Vagina (tissue), 2 donors: ENCODE measurements at places on chromosomes 3 and 15.

- no peak for DNase-seq
These were observed 114.1 kb downstream of the SUCLG2 start for GRCh38 chr3:67540198-67540894.

GRCh38 chr3:70646635-70647034, 334.2 kb upstream of the MDFIC2 start:
- DNase-seq = no peak

DNA sequence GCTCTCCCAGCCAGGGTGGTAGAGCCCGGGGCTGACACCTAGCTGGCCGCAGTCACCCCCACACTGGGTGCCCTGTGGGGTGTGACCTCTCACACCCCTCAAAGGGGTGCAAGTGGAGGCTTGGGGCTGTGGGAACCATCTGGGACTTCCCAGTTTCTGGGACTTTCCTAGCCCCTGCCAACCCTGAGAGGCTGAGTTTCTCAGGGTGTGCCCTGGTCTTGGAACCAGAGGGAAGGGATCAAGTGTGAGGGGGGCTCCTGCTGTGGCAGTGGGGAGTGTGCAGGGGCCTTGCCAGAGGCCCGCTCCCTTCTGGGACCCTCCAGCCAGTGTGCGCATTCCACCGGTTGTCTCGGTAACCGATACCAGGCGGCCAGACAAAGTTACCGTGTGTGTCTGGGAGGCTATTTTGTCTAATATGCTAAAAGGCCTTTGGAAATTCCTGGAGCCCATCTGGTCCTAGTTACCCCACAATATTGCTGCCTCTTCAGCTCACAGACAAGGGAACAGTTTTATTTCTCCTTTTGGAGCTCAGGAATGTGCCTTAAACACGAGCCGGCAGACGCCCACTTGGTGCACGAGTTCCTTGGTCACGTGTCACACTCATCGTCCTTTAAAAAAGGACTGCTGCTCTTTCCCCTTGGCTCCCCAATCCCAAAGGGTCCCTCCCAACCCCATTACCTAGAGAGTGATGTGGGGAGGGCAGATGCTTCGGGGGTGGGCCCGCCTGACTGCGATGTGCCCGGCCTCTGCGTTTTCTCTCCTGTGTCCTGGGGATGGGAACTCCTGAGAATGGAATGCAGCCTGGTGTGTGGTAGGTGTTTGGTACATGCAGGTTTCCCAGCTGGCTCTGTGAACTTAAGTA, 33.2 kb downstream of the HDAC11 start:
- DNase-seq = no peak

DNA sequence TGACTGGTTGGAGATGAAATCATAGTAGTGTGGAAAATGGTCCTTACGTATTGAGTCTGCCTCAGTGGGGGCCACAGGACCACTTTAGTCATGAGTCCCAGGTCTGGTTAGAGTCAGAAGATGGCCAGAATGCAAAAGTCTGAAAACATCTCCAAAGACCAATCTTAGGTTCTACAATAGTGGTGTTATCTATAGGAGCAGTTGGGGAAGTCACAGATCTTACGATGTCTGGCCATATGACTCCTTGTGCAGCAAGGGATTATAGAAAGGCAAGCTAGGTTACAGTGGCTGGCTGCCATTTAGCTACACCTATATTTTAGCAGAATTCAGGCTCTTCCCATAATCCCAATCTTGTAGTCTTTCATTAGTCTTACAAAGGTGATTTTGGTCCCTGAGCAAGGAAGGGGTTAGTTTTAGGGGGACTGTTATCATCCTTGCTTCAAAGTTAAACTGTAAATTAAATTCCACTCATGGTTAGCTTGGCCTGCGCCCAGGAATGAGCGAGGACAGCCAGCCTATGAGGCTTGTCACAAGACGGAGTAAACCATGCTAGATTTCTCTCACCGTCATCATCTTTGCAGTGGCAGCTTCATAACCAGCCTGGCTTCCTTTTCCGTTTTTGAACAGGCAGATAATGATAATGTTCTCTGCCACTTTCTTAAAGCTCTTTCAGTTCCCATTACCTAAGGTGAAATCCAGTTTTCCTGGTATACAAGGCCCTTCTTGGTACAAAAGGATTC, 134.1 kb downstream of the VPS8 start:
- no peak for DNase-seq

- DNase-seq = no peak
These were observed 262.3 kb downstream of the EPHA6 start for GRCh38 chr3:97076673-97077072.

DNA sequence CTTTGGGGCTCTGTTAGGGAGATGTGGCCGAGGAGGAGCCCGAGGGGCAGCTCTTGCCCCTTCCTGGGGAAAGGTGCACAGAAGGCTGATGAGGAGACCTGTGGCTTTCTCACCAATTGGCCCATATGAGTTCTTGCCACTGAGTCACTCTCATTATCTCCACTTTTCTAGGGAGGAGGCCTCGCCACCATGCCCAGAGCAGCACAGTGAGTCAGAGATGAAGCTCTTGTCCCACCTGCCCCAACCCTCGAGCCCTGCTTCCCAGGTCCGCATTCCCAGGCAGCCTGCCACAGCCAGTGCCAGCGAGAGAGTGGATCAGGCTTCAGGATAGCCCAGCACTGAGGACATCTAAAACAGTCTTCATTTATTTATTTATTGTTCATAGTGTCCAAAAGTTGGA, 53.5 kb downstream of the AMOTL2 start:
- no peak for DNase-seq

GRCh38 chr3:9035473-9035872, 72.2 kb upstream of the RAD18 start:
- no peak for DNase-seq

GRCh38 chr3:132660811-132661070, 612 bp downstream of the UBA5 start:
- DNase-seq = no peak

- DNase-seq = no peak
These were observed 32.7 kb downstream of the ARL14 start for GRCh38 chr3:160709477-160710182.

GRCh38 chr3:29478611-29479010, 197.7 kb downstream of the RBMS3 start:
- no peak for DNase-seq

DNA sequence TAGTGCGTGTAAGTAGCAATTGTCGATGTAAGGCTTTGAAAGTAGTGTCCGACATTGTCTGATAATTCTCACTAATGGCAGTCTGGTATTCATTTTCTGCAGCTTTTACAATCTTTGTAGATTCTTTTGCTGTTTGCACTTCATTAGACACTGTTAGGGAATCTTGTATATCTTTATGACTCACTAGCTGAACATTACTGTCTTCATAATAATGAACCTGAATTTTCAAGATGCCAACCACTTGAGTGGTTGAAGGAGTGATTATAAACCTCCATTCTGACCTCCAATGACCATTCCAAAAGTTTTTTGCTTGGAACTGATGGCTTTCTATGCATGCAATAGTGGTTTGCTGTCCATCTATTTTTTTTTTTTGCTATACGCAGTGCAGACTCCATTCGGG, 76.4 kb upstream of the MFGE8 start:
- DNase-seq = no peak

DNA sequence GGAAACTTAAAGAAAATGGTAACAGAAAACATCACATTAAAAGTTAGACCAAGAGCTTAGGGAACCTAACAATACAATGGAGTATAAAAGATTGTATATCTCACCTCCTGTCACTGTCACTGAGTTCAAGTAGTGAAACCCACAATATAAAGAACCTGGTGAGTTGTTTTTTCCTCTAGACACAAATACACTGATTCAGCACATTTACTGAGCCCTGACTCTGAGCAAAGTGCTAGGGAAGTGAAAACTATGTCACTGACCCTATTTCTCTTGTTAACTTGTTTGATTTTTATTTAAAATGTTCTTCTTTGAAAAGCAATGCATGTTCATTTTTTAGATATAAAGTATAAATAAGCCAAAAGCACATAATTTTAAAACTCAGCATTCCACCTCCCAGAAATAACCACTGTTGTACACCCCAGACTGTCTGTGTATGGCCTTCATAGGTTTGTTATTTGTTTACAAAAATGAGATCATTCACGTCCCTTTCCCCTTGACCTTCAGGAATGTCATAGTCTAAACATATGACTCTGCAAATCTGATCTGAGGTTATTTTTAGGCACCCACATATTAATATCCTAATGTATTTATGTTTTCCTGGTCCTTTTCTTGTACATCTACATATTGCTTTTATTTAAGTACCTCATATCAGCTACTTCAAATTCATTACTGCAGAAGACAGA, 69.2 kb upstream of the CSTA start:
- DNase-seq = no peak

DNA sequence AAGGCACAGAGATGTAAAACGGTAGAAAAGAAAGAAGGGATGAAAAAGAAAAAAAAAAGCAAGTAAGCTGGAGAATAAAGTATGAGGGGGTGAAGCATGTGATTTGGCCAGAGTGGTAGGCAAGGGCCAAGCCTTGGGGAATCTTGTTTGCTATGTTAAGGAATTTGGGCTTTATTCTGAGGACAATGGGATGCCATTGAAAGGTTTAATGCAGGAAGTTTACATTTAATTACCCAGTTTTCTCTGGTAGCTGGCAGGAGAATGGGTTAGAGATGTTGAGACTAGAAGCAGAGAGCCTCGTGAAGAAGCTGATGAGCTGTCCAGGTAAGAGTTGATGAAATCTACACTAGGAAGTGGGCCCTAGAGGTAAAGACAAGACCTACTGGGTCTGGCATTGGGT, 455.9 kb downstream of the PDCD6IP start:
- DNase-seq = no peak

GRCh38 chr3:31465999-31466398, 66.7 kb upstream of the STT3B start:
- no peak for DNase-seq

DNA sequence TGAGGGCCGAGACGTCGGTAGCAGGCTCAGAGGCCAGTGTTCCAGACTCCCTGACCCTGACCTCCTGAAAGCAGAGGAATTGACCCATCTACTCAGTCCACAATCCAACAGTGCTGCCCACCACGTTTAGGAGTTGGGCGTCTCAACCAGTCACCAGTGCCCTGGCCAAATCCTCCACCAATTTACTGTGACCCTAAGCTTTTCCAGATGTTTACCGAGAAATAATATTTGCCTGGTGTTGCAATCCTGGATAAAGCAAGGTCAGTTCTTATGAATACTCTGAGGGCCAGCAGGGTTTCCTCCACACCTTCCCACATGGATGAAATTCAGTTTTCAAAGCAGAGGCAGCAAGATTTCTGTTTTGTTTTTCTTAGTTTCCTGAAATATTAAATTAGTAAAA, 7.5 kb upstream of the APOD start:
- no peak for DNase-seq

DNA sequence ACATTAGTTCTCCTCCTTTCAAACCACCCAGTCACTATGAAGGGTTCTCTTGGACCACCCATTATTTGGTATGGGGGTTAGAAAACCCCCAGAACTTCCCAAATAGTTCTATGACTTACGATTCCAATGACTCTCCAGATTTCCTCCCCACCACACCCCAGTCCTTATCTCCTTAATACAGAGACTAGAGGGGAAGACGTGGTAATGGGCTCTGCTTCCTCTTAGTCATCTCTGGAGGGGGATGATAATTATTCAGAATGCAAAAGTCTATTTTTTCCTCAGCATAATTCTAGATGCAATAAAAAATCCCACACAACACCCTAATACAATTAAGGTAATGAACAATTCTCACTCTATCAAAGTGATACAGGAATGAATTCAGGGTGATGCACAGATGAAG, 48.9 kb upstream of the CFAP161 start:
- DNase-seq = no peak

- no peak for DNase-seq
These were observed 98.2 kb upstream of the TJP1 start for GRCh38 chr15:29920515-29920914.

DNA sequence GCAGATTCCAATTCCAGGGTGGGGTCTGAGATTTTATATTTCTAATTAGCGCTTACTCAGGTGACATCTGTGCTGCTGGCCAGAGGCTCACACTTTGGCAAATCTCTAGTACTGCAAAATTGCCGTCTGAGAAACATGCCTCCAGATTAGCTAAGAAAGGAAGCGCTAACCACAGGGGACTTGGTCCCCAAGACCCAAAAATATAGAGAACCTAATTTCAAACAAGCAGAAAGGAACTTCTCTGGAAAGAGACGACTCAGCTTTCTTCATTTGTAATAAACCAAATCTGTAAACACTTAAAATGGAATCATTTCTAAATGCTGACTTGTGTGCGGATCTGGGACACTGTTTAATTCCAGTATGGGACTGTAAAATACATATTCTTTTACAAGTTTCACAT, 55.7 kb downstream of the B3GNT5 start:
- no peak for DNase-seq
